Heart right ventricle (tissue), 16 donors: ENCODE measurements at places on chromosomes 4 and X. TPM values are rescaled to one million over a fixed set of nuclear protein-coding genes. Genes with fewer than 3 reads are reported as not detected.
A peak's percentile ranks its signal among the peaks of the same experiment; 100 is the strongest.

DNA sequence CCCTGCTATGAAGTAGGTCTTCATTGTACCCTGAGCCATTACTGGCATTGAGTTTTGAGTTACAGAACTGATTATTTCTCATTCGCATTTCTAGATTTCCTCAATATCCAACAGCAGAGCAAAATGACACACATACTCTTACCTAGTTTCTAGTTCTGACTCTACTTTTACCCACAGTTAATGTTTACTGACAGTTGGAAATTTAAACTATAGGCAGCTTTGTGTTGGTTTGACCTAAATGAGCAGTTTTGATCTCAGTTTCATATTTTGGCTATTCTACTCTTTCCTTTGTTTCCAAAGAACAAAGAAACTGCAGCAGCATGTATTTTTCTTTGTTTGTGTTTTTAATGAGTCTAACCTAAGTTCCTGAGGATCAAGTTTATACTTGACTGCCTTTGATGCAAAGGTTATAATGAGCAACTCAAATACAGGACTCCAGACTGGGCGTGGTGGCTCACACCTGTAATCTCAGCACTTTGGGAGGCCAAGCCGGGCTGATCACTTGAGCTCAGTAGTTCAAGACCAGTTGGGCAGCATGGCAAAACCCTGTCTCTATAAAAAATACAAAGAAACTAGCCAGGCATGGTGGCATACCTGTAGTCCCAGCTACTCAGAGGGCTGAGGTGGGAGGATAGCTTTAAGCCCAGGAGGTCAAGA lies 30.4 kb downstream of the TXK start:
- DNase-seq = no peak

DNA sequence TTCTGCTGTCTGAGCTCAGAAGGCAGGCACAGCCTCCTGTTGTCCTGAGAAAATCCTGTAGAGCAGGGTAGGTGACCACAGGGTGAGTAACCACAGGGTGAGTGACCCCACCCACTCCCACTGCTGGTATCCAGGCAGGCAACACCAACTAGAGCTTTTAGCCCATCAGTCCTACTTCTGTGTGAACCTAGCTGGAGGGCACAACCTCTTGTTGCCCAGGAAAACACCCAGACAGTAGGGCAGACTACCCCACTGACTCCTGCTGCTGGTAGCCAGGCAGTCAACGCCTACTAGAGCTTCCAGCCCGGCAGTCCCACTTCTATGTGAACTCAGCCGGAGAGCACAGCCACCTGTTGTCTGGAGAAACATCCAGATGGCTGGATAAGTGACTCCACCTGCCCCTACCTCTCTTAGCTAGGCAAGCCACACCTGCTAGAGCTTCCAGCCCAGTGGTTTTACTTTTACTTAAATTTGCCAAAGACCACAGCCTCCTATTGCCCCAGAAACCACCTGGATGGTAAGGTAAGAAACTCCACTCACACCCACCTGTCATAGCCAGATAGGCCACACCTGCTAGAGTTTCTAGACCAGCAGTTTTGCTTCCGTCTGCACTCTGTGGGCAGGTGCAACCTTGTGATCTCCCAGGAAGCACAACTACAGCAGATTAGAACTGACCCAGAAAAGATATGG lies 371.6 kb downstream of the INPP4B start:
- no peak for DNase-seq

GRCh38 chr4:139814323-139815015 lies 148.8 kb downstream of the MGST2 start:
- DNase-seq = no peak

- DNase-seq = no peak
These were observed 170.3 kb downstream of the DCTD start for GRCh38 chr4:182746876-182747275.

FAM90A26 gene
- total RNA-seq = not detected

- no peak for DNase-seq
These were observed 17.2 kb downstream of the USP11 start for GRCh38 chrX:47250017-47250347.

DNA sequence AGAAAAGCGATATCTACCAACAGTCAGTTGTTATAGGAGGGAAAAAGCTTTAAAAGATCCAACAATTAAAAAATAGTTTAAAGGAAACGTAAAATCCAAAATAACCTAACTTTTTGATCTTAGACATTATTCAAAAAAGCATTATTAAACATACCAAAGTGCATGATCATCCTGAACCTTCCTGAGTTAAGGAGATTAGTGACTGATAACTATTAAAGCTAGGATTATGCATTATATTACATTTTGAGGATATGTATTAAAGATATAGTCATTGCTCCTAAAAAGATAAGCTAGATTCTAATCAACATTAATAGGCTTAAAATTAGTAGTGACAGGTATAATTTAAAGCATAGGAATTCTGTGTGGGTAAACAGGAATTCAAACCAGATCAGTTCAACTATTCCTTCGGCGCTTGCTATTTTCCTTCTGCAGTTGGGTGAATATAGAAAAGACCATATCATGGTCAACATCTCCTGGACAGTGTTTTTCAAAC lies 139.6 kb downstream of the ADAMTS3 start:
- DNase-seq = no peak

DNA sequence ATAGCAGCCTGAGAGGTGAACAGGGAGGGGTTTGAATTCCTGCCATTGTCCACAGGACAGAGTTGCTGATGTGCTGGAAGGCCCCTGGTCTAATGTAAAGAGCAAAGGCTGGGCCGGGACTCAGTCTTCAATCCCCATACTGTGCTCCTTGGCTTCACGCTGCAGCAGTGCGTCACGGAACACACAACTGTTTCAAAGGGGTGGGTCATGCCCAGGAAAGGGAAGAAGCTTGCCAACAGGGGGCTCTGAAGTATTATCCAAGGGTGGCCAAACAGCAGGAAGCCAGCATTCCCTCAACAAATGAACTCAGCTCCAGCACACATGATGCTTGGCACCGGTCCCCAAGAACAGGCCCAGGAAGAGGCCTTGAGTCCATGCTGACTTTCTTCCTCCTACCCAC lies 122.5 kb downstream of the NFKB1 start:
- DNase-seq = no peak

DNA sequence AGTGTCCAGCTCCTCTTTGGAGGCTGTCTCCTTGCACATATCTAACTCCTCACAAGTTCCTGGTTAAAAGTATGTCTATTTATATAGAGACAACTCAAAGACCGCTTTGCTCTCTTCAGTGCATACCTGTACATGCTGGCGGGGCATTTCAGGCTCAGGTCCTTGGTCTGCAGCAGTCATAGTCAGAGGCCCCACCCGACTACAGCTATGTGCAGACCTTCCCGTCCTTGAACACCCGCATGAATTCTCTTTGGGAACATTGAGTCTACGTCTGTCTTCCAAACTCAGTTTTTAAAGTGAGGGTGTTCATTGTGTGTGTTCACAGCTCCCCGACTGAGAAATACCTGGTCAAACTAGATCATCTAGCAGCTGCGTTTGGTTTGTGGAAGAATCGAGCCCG lies 4.2 kb downstream of the BCOR start:
- no peak for DNase-seq

DNA sequence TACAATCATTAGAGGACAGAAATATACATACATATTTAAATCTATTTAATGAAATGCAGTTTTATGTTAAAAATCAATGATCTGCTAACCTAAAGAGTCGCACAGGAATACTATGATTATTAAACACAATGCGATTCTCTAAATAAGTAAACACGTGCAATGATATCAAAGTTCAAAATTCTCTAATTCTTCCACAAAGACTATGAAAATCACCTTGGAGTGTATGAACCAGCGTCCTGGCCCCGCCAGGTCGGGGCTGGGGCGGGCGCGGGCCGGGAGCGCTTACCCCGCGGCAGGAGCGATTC lies 608 bp upstream of the FAM200B start:
- no peak for DNase-seq

AFP gene
- not detected for total RNA-seq

ENAM gene
- total RNA-seq = 13.1 TPM

DDX3X gene
- 174 TPM for total RNA-seq

GAGE12D gene
- not detected for total RNA-seq

GRCh38 chrX:21691512-21692018 lies 33.4 kb upstream of the KLHL34 start:
- no peak for DNase-seq

GRCh38 chr4:107034091-107034995 lies 1.8 kb downstream of the DKK2 start:
- no peak for DNase-seq

DNA sequence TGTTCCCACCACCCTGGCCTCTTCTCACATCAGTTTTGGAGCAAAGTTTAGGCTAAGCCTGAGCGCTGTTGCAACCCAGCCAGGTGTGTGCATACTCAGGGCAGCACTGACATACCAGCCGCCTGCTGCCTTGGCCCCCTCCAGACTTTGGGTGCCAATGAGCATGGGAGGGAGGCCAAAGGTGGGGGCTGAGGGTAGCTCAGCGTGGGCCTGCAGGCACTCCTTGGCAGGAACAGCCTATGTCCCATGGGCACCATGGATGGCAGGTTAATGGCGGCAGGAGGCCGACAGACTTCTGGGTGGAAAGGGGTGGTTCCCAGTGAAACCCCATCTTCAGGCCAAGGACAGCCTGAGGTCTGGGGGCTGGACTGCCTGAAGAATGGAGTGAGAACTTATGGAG lies 462.2 kb downstream of the ADGRL3 start:
- DNase-seq = no peak

NR3C2 gene
- 26.2 TPM for total RNA-seq

- no peak for DNase-seq
These were observed 53.1 kb upstream of the HGFAC start for GRCh38 chr4:3388471-3389232.

- DNase-seq = no peak
These were observed 51.2 kb downstream of the DCX start for GRCh38 chrX:111360839-111361238.

DNA sequence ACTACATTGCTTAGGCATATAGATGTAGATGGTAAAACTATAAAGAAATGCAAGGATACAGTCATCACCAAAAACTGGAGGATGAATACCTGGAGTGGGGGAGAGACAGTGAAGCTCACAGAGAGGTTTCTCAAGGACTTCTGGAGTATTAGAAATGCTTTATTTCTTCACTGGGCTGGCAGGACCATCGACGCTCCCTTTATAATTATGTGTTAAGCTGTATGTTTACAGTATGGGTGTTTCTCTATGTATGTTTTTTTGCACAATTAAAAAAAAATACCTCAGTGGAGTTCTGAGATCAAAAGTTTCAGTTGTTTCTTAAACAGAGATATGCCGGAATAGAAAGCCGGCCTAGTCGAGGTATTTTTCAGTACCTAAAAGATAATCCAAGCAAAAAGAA lies 201.3 kb downstream of the NSUN7 start:
- DNase-seq = no peak

DNA sequence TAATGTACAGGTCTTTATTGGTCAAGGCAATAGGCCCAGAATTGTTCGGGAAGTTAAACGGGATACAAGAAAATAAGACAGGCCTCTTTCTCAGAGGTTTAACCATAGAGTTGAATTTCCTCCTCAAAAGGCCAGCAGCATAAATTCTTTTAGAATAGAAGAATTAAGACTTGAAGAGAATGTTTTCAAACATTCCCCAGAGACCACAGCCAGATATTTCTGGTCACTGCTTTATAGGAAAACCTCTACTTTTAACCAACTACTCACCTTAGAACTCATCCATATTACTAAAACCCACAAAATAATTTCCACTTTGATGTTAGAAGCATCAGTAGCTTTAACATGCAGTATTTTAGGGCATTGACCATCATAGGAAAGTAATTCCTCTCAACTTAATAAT lies 317.9 kb downstream of the RAB28 start:
- no peak for DNase-seq

GRCh38 chr4:41267997-41268396 lies 11.3 kb downstream of the UCHL1 start:
- DNase-seq = no peak

HSD17B13 gene
- total RNA-seq = 0.27 TPM

MTNR1A gene
- not detected for total RNA-seq

- no peak for DNase-seq
These were observed 20.5 kb downstream of the GPC4 start for GRCh38 chrX:133394765-133395164.

GRCh38 chrX:39409246-39409917 lies 608.1 kb downstream of the MID1IP1 start:
- DNase-seq = no peak

- DNase-seq = no peak
These were observed 406.4 kb downstream of the PPARGC1A start for GRCh38 chr4:23483320-23483960.

GRCh38 chr4:181475781-181476507 lies 767.3 kb upstream of the TENM3 start:
- DNase-seq = peak; percentile 26

DNA sequence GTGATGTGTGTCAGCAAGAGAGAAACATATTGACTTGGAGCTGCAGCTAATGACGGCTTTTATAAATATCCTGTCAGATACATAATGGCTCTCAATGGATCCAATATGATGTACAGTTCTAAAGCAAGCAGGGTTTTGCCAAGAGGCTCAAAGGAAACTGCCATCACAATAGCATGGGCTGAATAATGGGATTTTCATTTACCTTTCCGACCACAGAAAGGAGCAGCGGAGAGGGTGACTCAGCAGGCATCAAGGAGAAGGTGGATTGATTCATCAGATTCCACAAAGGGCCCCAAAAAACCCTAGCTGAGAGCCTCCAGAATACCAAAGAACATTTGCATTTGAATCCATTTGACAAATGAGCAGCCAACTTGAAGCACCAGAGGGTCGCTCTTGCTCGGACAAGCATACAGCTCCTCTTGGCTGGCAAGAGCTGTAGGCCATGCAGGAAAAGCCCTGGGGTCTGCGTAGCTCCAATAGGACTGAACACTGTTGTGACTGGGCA lies 355.7 kb upstream of the NOCT start:
- DNase-seq = no peak

- no peak for DNase-seq
These were observed 13.6 kb downstream of the JADE1 start for GRCh38 chr4:128823025-128823661.

- DNase-seq = no peak
These were observed 327 bp downstream of the PNPLA4 start for GRCh38 chrX:7926914-7927258.

PDZD4 gene
- 3.0 TPM for total RNA-seq
